Coronary artery (tissue), 2 donors: ENCODE measurements at places on chromosomes 3 and 15.

DNA sequence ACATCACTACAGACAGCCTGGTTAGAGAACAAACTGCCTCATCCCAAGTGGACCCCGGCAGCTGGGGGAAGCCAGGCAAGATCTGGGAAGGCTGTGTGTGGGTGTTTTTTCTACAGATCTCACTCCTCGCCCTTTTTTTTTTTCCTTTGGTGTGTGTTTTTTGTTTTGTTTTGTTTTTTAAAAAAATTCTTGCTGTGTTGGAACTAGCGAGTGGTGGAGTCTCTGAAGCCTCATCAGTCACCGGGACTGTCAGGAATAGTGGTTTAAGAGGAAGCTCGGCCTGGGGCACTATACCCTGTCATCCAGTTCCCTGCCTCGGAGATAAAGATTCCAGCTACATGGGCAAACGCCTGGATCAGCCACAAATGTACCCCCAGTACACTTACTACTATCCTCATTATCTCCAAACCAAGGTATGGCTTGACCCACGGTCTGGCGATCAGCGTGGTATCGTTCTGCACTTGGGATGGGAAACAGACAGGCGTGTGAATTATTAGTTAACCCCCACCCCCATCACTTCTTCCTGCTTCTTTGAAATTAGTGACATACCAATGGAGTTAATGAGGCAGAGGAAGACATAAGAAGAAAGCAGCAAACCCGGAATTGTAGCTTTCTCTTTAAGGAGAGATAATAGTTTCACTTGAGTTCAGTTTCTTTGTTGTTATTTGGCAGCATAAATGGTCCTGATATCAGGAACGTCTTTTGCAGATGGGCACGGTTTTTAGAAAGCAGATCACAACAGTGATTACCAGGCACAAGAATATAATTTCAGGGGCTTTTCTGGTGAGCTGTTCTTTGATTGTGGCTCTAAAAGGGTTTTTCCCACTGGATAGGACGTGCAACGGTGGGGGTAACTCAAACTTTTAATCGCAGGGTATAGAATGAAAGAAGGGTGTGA lies 722 bp downstream of the RBMS3 start:
- no peak for DNase-seq

DNA sequence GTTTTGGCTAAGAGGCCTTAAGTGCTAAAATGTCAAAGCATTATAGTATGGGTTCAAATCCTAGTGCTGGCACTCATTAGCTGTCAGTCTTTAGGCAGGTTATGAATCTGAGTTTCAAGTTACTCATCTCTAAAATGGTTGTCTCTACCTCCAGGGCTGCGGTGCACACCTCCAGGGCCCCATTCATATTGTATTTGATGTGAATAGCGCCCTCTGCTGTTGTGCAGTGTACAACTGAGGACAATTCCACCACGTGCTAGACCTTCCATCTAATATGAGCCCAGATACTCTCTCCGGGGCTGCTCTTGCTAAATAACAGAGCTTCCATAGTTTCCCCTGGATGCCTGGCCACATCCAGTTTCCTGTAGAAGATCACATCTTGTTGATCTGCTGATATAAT lies 54.3 kb downstream of the OXNAD1 start:
- no peak for DNase-seq

GRCh38 chr15:25239471-25240345 lies 199.1 kb downstream of the UBE3A start:
- no peak for DNase-seq

GRCh38 chr3:119148493-119149180 lies 2.7 kb downstream of the TEX55 start:
- DNase-seq = no peak

DNA sequence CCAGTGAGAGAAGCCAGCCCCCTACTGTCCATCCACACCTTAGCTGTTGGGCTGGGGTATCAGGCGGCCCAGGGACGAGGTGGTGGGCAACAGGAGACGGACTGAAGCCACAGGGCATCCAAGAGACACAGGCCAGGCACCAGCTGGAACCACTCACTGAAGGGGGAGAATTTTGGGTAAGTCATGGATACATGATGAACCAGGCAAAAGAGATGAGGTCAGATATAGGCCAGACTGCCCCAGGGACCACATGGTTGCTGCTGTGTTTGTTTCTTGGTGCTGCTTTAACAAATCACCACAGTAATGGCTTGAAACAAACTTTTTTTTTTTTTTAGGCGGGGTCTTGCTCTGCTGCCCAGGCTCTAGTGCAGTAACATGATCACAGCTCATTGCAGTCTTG lies 66.4 kb downstream of the SEMA5B start:
- no peak for DNase-seq

- DNase-seq = no peak
Measured at GRCh38 chr3:141532609-141533008, 45.8 kb downstream of the RASA2 start.

DNA sequence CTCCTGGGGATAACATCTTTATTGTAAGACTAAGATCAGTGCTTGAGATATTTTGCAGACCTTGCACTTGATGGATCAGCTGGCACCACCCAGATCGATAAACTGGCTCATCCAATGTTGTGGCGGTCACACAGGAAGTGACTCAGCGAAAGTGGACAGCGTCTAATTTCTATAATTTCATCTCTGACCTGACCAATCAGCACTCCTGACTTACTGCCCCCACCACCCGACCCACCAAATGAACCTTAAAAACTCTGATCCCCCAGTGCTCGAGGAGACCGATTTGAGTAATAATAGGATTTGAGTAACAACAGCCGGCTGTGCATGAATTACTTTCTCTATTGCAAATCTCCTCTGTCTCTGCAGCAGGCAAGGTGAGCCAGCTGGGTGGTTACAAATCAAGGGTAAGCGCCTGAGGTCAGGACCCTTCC lies 62.7 kb upstream of the RNU6-1 start:
- no peak for DNase-seq

DNA sequence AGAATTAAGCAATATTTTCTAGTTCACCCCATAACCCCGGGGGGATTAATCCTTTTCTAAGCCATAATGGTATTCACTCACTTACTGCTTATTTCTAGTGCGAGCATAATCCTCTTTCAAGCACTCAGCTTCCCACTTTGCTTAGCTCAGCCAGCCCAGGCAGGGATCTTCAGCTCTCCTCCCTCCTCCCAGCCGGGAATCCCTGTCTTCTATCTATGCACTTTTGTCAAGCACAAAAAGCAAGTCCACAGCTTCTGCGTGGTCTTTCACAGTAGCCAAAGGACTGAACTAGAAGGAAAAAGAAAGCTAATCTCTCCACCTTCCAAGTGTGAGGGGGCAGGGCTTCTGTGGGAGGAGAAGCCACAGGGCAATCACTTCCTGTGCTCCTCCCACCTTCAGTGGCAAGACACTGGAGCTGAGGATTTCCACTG lies 62.8 kb downstream of the PEX5L start:
- DNase-seq = no peak
